ENCODE measurements at places on chromosomes 12 and 14.

DNA sequence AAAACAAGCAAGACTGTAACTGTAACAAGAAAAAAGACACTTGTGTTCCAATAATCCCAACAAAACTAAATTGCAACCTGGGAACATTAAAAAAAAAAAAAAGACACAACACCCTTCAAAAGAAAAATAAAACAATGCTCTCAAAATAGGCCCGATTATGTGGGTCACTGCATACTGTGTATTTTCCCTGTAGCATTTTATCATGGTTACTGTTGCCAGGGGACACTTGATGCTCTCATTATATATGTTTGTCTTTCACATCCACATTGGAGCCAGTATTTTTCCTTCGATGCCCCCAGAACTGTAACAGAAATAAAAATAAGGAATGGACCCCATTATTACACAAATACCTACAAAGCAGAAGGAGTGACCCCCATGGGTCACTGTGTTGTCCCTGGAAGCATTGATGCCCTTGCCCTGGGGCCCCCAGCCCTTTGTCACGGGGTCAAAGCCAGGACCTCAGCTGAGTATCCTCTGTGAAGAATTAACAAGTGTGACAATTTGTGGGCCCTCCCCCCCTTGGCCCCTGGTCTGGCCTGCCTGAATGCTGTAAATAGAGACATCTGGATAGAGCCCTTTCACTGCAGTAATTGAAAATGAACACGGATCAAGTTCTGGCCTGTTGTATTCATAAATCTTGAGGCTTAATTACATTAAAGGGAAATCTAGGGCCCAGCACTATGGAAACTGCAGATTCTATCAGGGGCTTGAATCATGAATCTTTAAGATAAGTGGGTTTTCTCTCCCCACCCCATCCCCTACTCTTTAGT is 72.8 kb downstream of the C12orf42 start:
- no peak for DNase-seq

- no peak for DNase-seq
Observed at GRCh38 chr14:93331002-93331727, 1.7 kb downstream of the BTBD7 start.

GRCh38 chr14:77955816-77956484 is 156.0 kb downstream of the ADCK1 start:
- no peak for DNase-seq

- DNase-seq = no peak
Observed at GRCh38 chr12:17661250-17661649, 428.7 kb downstream of the RERGL start.

GRCh38 chr12:18951218-18951617 is 178.3 kb upstream of the PLEKHA5 start:
- no peak for DNase-seq

- no peak for DNase-seq
Observed at GRCh38 chr14:67228325-67228984, 12.8 kb upstream of the PALS1 start.

DNA sequence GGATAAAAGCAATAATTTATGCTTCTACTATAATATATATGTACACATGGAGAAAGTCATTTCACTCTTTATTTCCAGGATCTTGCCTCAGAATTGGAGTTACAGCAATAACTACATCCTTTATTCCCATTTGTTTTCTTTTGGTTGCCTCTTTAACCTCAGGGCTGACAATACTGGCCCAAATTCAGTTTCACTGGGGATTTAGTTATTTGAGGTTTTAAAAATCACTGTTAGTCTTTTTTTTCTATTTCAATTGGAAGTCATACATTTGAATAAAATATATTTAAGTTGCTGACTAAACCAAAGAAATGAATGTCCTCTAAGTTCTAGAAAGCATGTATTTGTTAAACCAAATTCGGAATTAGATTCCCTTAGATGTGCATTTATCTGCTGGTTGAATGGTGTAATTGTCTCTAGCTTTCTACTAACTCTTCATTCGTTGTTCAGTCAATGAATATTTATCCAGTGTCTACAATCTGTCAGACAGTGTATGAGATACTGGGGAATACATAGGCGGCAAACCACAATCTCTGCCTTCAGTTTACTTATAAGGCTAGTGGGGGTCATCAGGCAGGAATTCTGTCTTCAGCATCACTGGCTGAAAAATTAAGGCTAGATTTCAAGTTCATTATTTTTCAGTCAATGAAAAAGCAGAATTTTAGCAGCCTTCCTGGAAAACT is 190.8 kb upstream of the ARHGAP5 start:
- DNase-seq = no peak

- no peak for DNase-seq
Observed at GRCh38 chr12:109573914-109574244, 285 bp downstream of the MVK start.

DNA sequence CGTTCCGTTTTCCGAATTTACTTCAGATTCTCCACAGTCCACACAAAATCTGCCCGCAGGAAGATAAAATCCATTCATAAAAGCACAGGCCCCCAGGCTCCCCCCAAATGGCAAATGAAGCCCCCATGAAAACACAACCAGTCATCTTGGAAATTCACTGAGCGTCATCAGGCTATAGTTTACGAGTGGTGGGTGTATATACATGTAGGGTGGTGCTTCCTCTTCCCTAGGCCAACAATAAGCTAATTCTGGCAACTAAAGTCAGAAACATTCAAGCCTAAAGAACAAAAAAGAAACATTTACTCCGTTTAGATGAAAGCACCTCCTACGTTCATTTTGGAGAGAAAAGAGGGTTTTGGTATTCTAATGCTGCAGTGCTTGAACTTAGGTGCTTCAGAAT is 5.8 kb downstream of the GPR68 start:
- DNase-seq = no peak

- no peak for DNase-seq
Observed at GRCh38 chr14:20733684-20734429, 11.8 kb upstream of the EDDM3A start.

DNA sequence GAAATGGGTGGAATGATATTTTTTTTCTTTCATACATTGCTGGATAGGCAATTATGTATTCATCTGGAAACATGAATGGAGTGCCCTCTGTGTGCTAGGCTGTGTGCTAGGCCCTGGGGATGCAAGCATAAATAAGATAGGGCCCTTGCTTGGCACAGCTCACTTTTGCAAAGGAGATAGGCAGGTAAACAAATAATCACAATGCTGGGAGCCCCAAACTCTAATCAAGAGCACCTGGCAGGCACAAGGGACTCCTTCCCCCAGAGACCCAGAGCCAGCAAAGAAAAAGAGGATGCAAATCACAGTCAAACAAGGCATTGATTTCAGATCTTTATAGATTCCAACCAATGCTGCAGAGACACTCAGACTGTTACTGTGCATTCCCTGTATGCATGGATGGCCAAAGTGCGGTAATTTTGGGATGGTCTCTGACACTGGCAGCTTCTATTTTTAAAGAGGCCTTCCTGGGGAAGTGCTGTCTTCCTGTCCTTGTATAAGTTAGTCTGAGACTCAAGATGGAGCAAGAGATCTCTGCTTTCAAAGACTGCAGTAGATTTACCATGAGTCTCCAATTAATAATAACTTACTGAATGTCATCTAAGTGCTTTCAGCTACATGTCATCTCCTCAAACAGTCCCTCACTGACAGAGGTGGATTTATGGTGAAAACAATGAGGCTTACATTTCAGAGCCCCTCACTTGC is 45.1 kb upstream of the CPM start:
- DNase-seq = no peak

DNA sequence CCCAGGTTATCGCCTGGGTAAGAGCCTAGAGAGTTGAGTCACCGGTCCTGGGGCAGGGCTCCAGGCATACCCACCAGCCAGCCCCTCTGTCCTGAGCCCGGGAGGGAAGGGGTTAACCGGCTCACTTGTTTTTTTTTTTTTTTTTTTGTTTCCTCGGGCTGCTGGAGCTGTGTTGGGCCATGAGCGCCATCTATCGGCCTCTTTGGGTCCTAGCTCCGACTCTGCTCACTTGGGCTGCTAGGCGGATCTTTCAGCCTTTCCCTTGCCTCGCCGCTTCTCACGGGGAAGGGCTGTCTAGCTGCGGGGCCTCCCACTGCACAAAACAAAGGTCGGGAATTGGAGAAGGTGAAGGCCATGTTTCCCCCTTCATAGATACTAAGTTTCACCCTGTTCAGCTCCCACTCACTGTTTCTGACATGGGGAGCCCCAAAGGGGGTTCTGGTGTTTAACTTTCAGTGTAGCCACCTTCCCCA is 2.8 kb upstream of the SMUG1 start:
- DNase-seq = peak; percentile 68

GRCh38 chr14:98785578-98785977 is 486.4 kb downstream of the BCL11B start:
- no peak for DNase-seq

DNA sequence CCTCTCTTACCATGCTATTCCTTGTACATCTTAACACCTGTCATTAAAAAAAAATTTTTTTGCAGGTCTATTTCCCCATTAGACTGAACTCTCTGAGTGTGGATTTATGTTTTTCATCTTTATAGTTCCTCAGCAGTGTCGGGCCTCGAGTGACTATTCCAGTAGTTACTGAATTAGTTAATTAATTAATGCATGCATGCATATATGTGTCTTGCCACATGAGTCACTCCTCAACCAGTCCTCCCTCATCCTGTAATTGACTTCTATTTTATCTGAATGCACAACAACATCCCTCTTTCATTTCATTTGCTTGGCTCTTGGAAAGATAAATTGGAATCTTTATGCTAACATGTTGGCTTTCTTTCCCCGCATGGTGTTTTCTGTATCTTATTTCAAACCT is 35.6 kb downstream of the ERG28 start:
- DNase-seq = no peak

DNA sequence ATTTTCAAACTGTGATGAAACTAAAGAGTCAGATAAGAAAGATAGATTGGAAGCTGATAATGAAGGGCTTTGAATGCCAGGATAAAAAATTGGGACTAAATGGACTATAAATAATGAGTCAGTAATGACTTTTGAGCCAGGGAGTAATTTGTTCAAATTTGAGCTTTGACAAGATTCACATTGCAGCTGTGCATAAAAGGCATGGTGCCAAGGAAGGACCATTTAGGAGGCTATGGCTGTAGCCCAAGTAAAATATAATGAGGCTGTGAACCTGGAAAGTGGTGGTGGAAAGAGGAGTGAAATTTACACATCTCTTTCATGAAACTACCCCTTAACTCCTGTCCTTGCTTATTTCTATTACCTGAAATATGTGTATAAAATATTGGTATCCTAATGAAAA is 218.5 kb downstream of the SLC6A15 start:
- DNase-seq = no peak

GRCh38 chr14:22233377-22233776 is 355.6 kb downstream of the DAD1 start:
- DNase-seq = no peak

- no peak for DNase-seq
Observed at GRCh38 chr12:75937486-75937885, 94.1 kb downstream of the PHLDA1 start.

GRCh38 chr14:88668448-88669116 is 105.7 kb downstream of the ZC3H14 start:
- no peak for DNase-seq

GRCh38 chr14:72621387-72622065 is 272.4 kb downstream of the DPF3 start:
- DNase-seq = no peak

DNA sequence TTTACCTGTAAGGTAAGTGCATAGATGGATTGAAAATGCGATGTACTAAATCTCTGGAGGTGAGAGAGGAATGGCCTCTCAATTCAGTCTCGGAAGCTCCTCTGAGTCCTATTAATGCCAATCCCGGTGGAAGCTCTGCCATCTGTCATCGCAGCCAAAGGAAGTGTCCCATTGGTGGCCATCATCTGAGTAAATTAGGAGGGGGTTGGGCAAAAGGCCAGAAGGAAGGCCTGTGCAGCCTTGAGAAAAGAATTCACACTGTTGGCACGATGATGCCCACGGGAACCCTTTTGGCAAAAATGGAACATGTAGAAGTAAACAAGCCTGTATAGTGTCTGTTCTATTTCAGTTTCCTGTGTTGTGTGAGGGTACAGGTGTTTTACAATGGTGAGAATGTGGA is 494.8 kb downstream of the NELL2 start:
- DNase-seq = no peak

DNA sequence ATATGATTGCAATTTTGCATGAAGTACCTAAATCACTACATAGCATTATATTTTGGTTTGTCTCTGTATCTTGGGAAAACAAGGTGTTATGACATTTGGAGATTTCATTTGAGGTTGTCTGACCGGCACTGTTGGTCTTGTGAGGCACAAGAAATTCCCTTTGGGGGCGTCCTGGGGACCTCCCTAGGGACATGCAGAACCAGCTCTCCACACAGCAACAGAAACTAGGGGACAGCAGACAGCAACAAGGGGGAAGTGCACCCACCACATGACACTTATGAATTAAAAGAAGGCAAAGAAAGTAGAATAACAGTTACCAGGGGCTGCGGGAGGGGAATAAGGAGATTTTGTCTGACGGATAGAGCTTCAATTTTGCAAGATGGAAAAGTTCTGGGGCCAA is 14.4 kb downstream of the DDX54 start:
- DNase-seq = no peak

- no peak for DNase-seq
Observed at GRCh38 chr12:119710374-119710964, 42.5 kb downstream of the PRKAB1 start.

DNA sequence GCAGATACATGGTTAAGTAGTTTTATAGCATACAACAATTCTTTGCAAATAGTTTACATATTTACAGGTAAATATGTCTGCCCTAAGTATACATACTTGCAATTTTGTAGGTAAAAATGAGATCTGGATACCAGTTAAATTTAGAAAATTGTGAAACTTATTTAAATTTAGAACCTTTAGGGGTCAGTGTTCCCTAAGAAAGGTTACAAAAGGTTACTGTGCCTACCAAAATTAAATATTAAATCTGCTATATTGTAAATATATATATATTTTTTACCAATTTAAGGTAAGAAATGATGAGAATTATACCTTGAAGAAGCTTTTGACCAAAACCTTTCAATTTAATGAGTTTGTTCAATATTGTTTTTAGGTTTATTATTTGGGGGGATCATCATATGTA is 54.0 kb downstream of the MIPOL1 start:
- no peak for DNase-seq

DNA sequence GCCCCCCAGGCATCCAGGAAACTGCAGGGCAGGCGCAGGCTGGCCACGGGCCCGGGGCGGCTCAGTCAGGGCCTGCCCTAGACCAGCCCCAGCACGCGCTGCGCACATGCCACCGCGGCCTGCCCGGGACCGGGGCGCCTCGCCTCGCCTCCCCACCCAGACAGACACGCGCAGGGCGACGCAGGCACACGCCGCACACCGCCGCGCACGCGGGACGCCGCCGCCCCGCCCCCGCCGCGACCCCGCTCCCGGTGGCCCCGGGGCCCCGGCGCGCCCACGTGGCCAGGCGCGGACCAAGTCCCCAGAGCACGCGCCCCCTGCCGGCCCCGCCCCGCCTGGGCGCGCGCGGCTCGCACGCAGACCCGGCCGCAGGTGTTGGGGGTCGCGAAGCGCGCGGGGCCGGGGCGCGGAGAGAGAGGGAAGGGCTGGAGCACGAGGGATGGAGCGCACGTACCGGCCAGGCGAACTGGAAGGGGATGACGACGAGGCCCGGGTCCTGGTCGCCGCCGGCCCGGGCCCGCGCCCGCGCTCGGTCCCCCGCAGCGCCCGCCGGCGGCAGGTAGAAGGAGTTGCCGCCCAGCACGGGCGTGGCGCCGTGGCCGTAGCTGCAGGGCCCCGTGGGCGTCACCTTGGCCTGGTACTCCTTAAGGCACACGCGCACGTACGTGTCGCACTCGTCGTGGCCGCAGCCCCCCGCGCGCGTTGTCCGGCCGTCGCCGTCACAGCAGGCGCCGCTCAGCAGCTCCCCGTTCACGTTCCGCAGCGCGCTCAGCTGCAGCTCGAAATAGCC is 1.1 kb downstream of the JAG2 start:
- DNase-seq = no peak

GRCh38 chr14:70908935-70909641 is 1.8 kb downstream of the PCNX1 start:
- DNase-seq = no peak

- DNase-seq = no peak
Observed at GRCh38 chr12:115794659-115795081, 482.8 kb downstream of the MED13L start.
